ENCODE measurements at places on chromosomes 16 and 17. TPM values are rescaled to one million over a fixed set of nuclear protein-coding genes. Genes with fewer than 3 reads are reported as not detected.
A peak's percentile ranks its signal among the peaks of the same experiment; 100 is the strongest.

DNA sequence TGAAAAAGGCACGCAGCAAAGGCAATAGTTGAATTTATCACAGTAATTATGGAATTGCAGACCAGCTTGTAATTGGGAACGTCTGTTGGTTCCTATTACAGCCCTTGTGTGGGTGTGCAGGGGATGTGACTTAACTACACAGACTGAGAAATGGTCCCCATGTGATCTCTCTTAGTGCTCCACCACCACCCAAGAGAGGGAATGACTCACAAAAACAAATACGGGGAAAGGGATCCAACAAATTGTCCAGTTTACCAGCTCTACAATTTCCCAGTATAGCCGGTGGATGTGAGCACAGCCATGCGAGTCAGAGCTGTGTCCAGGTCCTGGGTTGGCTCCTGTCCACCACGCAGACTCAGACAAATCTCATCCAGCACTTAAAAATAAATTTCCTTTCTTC, 337.9 kb downstream of the GRIN2A start:
- H3K4me1 ChIP-seq: no peaks in the 10 kb centered on the region
- no peaks in the 10 kb centered on the region for H3K36me3 ChIP-seq
- no peak for DNase-seq
- no peak overlapping the region for H3K4me3 ChIP-seq
- H3K27ac ChIP-seq: no peak overlapping the region
- no peaks in the 10 kb centered on the region for H3K27me3 ChIP-seq

- H3K27ac ChIP-seq: peak overlapping the region; percentile 95
- H3K36me3 ChIP-seq: no peaks in the 10 kb centered on the region
- peak overlapping the region; percentile 59 for H3K4me3 ChIP-seq
- no peaks in the 10 kb centered on the region for H3K27me3 ChIP-seq
- DNase-seq: no peak
These were observed 63.4 kb downstream of the CYTH1 start for GRCh38 chr17:78718575-78719208.

- peak overlapping the region; percentile 32 for H3K4me3 ChIP-seq
- no peak overlapping the region for H3K27ac ChIP-seq
- no peak for DNase-seq
- H3K4me1 ChIP-seq: peaks cover 42% of the 10 kb centered on the region
These were observed 8.6 kb downstream of the XYLT1 start for GRCh38 chr16:17461951-17462729.

DNA sequence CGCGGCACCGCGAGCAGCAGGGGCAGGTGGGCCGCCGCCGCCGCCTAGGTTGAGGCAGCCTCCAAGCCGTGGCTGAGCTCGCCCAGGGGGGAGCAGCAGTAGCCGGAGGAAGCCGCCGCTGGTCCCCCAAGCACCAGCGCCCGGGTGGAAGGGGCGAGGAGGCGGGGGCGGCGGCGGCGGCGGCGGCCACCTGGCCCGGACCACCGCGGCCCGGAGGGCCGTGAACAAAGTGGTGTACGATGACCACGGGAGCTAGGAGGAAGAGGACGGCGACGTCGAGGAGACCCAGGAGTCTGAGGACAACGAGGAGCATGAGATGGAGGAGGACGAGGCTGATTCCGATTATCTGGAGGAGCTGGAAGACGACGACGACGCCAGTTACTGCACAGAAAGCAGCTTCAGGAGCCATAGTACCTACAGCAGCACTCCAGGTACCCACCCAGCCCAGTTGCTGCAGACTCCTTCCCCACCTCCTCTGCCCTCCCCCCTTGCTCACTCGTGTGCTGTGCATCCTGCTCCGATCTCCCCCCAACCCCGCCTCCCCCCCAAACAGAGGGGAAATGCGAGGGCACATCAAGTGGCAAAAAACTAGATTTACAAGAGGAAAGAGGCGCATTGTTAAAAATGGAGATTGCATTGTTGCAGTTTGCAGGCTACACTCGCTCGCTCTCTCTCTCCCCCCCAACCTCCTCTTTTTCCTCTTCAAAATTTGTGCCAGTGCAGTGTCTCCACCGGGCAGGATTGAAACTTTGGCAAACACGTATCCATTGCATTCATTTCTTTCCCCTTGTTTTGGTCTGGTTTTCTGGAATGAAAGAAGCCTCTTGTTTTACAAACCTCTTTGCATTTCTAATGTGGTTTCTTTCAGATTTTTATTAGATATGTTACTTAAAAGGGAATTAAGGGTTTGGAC, 41.8 kb upstream of the AMZ2 start:
- H3K27me3 ChIP-seq: no peaks in the 10 kb centered on the region
- H3K36me3 ChIP-seq: peaks cover 14% of the 10 kb centered on the region
- peaks cover 28% of the 10 kb centered on the region for H3K4me1 ChIP-seq
- peak; percentile 44 for DNase-seq

- no peaks in the 10 kb centered on the region for H3K4me1 ChIP-seq
- H3K27me3 ChIP-seq: no peaks in the 10 kb centered on the region
- no peak overlapping the region for H3K27ac ChIP-seq
- H3K36me3 ChIP-seq: no peaks in the 10 kb centered on the region
These were observed 176.4 kb upstream of the KCNJ16 start for GRCh38 chr17:69898601-69899000.

DNA sequence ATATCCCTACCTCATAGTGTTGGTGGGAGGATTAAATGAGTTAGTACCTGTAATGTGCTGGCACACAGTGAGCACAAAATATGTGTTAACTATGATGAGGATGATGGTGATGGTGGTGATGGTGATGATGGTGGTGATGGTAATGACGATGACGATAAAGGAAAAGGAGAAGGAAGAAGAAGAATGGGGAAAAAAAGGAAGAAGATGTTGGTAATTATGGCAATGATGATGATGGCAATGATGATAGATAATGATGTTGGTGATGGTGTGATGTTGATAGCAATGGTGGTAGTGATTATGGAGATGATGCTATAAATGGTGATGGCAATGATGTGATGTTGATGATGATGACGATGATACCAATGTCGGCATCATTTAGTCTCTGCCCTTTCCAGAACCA, 270.2 kb downstream of the GRIN2A start:
- no peaks in the 10 kb centered on the region for H3K36me3 ChIP-seq
- H3K4me3 ChIP-seq: no peak overlapping the region
- no peak for DNase-seq
- no peak overlapping the region for H3K27ac ChIP-seq
- no peaks in the 10 kb centered on the region for H3K27me3 ChIP-seq

DNA sequence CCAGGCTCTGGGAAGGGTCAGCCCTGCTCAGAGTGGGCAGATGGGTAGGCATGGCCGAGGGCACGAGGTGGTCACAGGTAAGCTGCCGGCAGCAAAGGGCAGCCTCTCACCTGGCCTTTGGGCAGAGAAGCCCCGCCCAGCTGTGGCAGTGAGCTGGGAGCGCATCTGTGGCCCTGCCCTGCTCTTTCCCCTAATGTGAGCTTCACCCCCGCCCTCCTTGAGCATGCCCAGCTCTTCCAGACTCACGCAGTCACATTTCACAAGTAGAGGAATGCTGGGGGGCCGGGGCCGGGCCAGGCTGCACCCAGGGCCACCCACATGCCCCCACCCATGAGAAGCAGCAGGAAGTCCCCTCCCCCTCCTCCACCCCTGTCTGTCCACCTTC, 40.7 kb upstream of the SLC38A10 start:
- no peaks in the 10 kb centered on the region for H3K4me1 ChIP-seq
- H3K27me3 ChIP-seq: peaks cover 18% of the 10 kb centered on the region
- no peaks in the 10 kb centered on the region for H3K36me3 ChIP-seq
- DNase-seq: no peak
- no peak overlapping the region for H3K4me3 ChIP-seq
- no peak overlapping the region for H3K27ac ChIP-seq

DNA sequence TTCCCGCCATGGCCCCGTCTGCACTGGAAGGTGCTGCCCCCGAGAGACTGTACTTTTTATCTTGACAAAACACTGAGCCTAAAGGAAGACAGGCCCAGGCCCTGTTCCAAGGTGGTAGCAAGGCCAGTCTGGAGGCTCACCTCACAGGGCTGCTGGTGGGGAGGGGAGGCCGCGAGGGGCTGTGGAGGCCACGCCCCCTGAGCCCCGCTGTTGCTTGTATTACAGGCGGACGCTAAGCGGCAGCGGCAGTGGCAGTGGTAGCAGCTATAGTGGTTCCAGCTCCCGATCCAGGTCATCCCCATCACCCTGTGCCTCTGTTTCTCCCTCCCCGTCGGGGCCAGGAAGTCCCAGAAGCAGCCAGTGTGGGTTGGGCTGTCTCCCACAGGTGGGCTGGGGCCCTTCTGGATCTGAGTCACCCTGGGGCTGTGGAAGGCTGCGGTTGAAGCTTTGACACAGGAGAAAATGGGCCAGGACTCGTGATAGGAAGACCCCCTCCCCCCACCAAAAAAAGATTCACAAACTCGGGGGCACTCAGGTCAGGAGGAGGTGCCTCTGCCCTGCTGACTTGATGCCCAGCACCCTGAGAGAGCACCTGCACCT, 13.3 kb upstream of the IL17C start:
- peak; percentile 21 for DNase-seq
- no peaks in the 10 kb centered on the region for H3K27me3 ChIP-seq
- H3K36me3 ChIP-seq: peaks cover 21% of the 10 kb centered on the region

DNA sequence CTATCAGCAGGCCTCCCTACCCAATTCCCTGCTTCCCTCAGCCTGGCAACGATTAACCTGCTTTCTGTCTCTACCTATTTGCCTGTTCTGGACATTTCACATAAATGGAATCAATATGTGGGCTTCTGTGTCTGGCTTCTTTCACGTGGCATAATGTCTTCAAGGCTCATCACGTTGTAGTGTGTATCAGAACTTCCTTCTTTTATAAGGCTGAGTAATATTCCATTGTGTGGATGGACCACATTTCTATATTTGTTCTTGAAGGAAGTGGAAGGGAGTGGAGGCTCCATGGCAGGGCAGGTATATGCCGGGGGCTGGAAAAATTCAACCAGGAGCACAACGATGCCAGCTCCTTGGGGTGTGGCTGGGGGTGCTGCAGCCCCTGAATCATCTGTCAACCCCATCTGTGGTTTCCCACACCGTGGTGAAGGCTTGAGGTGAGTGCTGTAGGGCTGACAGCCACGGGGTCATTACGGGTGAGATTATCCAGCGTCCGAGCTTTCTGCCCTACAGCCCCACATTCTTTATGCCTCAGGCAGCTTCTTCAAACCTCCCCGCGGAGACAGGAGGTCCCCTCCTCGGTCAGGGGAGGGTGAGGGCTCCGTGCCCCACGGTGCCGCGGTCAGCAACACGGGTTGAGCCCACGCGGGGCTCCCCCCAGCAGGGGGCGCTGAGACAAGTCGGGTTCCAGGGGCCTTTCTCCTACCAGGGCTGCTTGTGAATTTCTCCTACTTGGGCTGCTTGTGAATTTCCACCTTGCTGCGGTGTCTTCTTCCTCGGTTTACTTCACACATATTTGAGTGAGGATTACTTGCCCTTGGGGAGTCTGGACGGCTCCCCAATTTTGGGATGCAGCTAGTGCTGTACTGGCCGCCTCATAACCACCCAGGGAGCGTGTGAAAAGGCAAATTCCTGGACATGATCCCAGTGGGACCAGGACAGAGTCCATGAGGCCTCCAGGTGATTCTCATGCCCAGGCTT, 18.3 kb upstream of the WFIKKN2 start:
- H3K4me3 ChIP-seq: no peak overlapping the region
- no peak overlapping the region for H3K27ac ChIP-seq

DNA sequence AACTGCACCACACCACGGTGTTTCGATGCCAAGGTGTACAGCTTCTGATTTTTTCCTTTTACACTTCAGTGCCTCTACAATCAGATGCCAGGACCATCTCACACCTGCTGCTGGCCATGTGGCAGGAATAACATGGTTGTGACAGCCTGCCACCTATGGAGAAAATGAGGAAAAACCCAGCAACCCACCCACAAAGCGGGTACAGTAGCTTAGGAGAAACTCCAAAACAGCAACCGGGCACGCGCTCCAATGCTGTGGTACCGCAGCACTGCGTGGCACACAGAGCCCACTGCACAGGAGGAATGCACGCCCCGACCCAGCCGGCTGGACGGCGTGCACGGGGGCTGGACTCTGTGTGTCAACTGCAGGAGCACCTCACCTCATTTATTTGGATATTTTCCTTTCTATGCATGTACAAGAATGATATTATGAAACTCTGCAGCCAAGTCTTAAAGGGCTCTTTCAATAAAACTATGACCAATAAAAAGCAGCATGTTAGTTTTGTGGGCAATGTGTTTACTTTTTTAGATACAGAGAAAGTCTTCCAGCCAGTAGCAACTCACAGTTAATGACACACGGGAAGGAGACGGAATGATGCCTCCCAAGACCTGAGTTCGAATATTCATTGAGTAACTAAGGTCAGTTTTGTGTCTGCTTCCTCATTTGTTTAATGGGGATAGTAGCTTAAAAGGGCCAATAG, 45.9 kb downstream of the MAP1LC3B start:
- no peak overlapping the region for H3K4me3 ChIP-seq
- H3K36me3 ChIP-seq: no peaks in the 10 kb centered on the region
- no peak for DNase-seq
- H3K4me1 ChIP-seq: peaks cover 46% of the 10 kb centered on the region

- DNase-seq: no peak
- peaks cover 26% of the 10 kb centered on the region for H3K27me3 ChIP-seq
- H3K36me3 ChIP-seq: no peaks in the 10 kb centered on the region
- no peak overlapping the region for H3K4me3 ChIP-seq
- H3K4me1 ChIP-seq: no peaks in the 10 kb centered on the region
These were observed 6.0 kb upstream of the GRIN2A start for GRCh38 chr16:10188236-10188635.

- no peaks in the 10 kb centered on the region for H3K36me3 ChIP-seq
- DNase-seq: no peak
- no peak overlapping the region for H3K27ac ChIP-seq
- H3K4me3 ChIP-seq: no peak overlapping the region
- H3K4me1 ChIP-seq: no peaks in the 10 kb centered on the region
- peaks cover 15% of the 10 kb centered on the region for H3K27me3 ChIP-seq
These were observed 60.2 kb downstream of the HAPSTR1 start for GRCh38 chr16:9151597-9151996.

GRCh38 chr16:8138666-8139065, 451.6 kb downstream of the TMEM114 start:
- H3K36me3 ChIP-seq: no peaks in the 10 kb centered on the region
- H3K4me3 ChIP-seq: no peak overlapping the region
- H3K27ac ChIP-seq: no peak overlapping the region
- no peaks in the 10 kb centered on the region for H3K4me1 ChIP-seq

DNA sequence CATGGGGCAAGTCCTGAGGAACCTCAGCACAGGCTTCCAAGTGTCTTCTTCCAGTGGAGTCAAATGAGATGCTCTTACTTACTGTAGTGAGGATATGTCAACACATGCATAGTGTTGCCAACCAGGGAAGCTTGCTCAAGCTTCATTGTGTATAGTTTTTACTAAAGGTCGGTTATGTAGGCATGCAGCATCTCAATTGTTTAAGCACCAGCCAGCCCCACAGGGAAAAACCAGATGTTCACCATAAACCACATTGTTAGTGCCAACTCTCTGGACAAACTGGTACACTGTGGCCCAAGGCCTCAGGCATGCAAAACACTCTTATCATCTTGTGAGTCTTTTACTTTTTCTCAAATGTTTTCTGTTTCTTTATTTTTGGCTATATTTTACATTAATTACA, 152.1 kb downstream of the PHKB start:
- no peak overlapping the region for H3K4me3 ChIP-seq
- H3K36me3 ChIP-seq: peaks cover 4% of the 10 kb centered on the region
- no peak for DNase-seq
- no peaks in the 10 kb centered on the region for H3K4me1 ChIP-seq
- no peaks in the 10 kb centered on the region for H3K27me3 ChIP-seq

Gene KRTAP9-8
- total RNA-seq: not detected

Gene DHRS7C
- not detected for total RNA-seq

Gene CTF1
- total RNA-seq: 0.25 TPM

Gene KRT40
- not detected for total RNA-seq

Gene FN3K
- total RNA-seq: 4.3 TPM

Gene KRTAP1-1
- not detected for total RNA-seq

Gene KRT31
- not detected for total RNA-seq

Gene HS3ST3B1
- total RNA-seq: 17.1 TPM

Measured in activated T-cell treated with anti-CD3 and anti-CD28 coated beads, Interleukin-2, amount 50 U/mL, for 72 hours (primary cell).